ENCODE measurements at places on chromosomes 5 and 9.

DNA sequence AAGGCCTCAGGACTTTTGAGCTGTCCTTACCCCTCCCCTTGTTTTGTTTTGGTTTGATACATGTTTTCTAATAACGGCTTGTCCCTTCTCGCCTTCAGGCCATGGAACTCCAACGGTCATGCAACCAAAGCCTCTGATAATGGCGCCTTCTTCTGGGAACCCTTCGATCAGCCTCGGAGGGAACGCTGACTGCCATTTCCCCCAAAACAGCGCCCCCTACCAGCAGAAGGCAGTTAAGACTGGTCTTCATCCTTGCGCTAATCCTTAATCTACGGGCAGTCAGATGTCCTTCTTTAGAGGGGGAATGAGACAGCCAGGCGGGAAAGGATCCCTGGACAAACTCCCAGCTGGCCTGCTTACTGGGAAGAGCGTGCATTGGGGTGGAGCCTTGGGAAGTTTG, 276.6 kb downstream of the ICE1 start:
- no peak for DNase-seq

DNA sequence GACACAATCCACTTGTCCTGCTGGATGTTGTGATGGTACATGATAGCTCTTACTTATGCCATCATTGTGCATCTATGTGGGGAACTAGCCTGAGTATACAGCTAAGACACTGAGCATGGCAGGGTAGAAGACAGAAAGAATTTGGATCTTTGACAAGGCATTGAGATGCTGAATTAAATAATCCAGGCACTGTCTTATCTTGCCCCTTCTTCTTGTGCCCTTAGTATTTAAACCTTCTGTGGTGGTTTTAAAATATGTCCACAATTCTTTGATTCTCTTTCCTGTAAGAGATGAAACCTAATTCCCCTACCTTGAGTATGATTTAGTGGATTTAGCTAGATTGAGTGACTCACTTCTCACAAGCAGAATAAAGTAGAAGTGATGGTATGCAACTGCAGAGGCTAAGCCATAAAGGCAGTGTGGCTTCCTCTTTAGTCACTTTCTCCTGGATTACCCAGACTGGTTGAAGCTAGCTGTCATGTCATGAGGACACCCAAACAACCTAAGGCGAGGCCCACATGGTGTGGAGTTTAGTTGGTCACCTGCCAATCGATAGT, 174.0 kb upstream of the NREP start:
- DNase-seq = no peak

- DNase-seq = no peak
Observed at GRCh38 chr5:71651579-71651978, 64.4 kb downstream of the MCCC2 start.

GRCh38 chr9:14240537-14240936, 73.4 kb downstream of the NFIB start:
- no peak for DNase-seq

GRCh38 chr5:149664083-149664482, 66.0 kb upstream of the PPARGC1B start:
- DNase-seq = no peak

DNA sequence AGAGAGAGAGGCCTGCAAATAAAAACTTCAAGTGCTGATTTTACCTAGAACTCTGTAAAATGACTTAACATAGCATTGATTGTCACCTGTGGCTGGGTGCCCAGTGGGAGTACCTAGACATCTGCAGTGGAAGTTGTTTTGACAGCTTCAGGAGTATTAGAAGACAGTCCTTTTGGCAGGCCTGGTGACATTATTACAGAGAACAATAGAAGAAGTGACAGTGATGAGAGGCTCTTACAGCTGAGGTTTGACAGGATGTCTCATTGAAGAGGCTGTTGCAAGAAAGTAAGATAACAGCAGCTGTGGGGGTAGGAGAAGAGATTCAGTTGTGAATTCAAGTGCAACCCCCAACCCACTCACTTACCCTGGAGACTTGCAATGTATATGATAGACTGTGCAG, 27.9 kb upstream of the MUSK start:
- no peak for DNase-seq

DNA sequence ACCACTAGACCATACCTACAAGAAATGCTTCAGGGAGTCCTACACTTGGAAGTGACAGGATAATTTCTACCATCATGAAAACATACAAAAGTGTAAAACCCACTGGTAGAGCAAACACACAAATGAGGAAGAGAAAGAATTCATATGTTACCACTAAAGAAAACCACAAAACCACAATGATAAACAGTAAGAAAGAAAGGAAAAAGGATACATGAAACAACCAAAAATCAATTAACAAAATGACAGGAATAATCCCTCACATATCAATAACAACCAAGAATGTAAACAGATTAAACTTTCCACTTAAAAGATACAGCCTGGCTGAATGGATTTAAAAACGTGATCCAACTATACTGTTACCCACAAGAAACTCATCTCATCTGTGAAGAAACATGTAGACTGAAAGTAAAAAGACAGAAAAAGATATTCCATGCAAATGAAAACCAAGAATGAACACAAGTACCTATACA, 83.4 kb downstream of the LPAR1 start:
- DNase-seq = no peak

DNA sequence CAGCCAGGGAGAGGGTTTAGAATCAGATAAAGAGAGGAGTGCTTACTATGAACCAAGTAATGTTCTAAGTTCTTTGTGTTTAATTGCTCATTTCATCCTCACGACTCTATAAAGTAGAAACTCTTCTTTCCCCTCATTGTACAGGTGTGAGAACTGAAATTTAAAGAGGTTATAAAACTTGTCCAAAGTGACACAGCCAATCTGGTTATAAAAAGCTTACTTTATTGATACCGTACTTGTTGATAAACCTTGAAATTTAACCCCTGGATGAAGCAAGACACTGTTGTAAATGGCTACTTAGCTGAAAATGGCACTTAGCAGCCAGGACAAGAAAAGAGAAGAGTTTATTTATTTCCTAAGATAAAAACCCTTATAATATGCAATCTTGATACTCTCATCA, 702.4 kb downstream of the KCTD16 start:
- DNase-seq = no peak

DNA sequence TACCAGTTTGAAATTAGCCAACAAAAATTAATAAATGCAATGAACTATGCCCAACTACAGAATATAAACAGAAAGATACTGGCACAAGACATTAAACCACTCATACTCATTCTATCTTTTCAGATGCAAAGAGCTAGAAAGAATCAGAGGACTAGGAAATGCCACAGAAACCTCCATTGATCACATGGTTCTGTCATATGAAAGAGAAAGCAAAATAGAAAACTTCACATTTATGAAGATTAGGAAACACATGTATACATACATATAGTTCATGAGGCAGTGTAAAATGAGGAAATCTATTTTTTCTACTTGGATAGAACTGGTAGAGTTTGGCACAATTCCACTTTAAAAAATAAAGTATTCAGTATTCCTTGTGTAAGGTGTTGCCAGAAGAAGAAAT, 275.1 kb upstream of the PTGER4 start:
- DNase-seq = no peak

DNA sequence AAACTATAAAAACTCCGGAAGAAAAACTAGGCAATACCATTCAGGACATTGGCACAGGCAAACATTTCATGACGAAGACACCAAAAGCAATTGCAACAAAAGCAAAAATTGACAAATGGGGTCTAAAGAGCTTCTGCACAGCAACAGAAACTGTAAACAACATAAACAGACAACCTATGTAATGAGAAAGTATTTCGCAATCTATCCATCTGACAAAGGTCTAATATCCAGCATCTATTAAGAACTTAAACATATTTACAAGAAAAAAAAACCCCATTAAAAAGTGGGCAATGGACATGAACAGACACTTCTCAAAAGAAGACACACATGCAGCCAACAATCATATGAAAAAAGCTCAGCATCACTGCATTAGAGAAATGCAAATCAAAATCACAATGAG, 498.6 kb downstream of the HINT1 start:
- DNase-seq = no peak

GRCh38 chr5:112642885-112643284, 94.8 kb upstream of the APC start:
- no peak for DNase-seq

DNA sequence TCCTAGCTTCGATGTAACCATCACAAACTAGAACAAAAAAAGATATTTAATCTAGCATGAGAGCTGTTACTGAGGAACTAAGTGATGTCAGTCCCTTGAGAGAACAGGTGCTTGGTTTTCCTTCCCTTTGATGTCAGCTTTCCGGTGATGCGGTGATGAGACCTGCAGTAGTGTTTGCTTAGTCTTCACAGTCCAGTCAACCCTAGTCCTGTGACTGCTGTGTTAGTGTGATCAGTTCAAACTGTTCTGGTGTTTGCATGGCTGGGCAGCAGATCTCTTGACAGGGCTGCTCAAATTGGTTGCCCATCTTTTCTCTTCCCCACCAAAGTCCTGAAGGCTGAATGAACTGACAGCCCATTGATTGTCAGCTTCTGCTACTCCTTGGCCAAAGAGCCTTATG, 608.6 kb upstream of the DAB2 start:
- DNase-seq = no peak

GRCh38 chr9:22158927-22159346, 149.8 kb upstream of the CDKN2B start:
- no peak for DNase-seq

DNA sequence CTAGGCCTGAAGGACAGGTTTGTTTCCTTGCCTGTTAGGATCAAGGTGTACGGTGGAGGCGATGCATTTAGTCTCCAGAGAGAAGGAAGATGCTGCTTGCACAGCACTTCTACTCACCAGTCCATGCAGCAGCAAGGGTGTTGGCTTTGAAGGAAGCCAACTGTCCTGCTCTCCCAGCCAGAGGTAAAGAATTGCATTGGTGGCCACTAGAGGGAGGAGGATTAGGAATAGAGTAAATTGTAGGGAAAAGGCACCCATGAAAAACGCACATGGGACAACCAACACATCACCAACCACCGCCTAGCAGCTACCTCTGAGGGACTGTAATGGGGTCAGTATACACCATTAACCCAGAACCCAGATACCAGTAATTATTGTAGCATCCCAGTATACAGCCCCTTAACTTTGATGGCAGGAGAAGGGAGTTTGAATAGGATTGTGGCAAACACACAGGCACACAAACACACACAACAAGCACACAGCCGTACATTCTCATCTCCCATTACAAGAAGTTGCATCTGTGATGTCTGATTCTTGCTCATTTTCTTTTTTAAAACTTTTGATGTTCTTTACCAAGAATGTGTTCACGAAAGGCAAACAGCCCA, 267.7 kb downstream of the ADAMTS6 start:
- DNase-seq = no peak

- no peak for DNase-seq
Observed at GRCh38 chr5:141511771-141512325, 23.0 kb downstream of the PCDHGC5 start.

- no peak for DNase-seq
Observed at GRCh38 chr5:116905885-116906284, 331.3 kb upstream of the SEMA6A start.

GRCh38 chr9:117187498-117187897, 227.4 kb downstream of the ASTN2 start:
- DNase-seq = no peak

DNA sequence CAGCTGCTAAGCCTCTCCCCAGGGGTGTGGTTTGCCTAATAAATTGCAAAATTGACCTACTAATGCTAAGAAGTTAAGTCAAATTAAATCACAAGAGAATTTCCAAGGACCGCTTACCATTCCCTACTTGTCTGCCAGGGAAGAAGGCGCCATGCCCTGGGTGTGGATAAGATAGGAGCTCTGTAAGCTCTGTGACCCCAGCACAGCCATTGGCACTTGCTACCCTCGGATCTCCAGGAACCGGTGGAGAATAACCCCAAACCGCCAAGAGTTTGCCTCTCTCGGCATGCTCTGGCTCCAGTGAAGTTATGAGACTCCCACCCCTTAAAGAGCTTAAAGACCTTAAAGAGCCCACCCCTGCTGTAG, 58.9 kb downstream of the NEURL1B start:
- no peak for DNase-seq

DNA sequence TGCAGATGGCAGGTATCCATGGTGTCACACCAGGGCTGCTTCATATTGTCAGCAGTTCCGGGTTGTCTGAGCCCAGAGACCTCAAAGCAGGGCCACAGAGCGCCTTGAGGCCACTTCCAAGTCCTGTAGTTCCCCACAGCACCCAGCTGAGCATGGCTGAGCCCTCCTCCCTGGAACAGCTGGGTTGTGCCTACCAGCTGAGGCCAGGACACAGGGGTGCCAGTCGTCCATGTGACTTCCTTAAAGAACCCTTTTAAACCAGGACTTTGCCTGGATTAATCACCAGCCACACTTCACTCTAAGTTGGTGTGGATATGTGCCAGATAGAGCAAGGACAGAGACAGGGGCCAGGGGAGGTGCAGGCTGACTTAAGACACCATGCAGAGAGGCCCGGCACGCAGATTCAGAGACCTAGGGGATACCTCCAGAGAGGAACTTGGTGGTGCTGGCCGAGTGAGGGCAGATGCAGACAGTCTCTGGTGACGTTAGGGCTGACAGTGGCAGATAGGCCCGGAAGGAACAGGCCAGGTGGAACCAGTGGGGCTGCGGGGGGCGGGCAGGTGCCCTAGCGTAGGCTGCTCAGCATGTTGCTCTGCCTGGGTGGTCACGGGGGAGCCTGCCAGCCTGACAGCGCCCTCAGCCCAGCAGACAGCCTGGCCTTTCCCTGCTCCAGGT, 142.7 kb downstream of the CACNA1B start:
- no peak for DNase-seq

GRCh38 chr5:82160948-82161347, 117.2 kb downstream of the RPS23 start:
- no peak for DNase-seq

- DNase-seq = no peak
Observed at GRCh38 chr9:83061036-83061435, 1.9 kb downstream of the RASEF start.

GRCh38 chr5:66646570-66646969, 50.4 kb downstream of the MAST4 start:
- no peak for DNase-seq

DNA sequence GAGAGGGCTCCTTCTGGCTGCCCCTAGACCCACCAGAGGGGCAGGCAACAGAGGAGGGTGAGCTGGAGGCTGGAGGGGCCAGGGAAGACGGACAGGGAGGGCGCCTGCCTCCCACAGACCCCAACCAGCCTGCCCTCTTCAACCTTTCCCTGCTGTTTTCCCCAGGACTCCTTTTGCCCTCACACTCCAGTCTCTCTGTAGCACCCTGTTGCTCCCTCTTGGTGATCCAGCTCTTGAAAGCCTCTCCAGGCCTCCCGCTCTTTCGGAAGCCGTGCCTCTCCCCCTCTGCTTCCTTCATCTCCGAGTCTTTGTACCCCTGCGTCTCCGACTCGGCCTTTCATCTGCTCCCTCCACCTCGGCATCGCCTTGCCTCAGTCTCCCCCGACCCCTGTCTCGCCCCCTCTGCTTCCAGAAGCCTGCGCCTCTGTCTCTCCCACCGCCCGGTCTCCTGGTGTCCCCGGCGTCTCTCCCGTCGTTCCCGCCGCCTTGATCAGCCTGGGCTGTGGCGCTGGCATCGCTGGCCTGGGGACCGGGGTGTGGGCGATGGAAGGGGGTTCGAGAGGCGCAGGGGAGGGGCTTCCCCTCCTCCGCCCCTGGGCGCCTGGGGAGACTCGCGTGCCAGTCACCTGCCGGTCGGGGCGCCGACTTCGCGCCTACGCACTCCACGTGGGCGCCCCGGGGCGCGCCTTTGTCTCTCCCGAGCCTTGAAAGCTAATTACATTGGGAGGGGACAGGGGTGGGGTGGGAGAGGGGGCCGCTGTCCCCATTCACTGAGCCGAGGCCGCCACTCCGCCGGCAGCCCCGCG, 5.3 kb upstream of the PRDM12 start:
- no peak for DNase-seq

All from GM12892 (cell line).